IPS DF 6.9 (cell line): ENCODE measurements at places on chromosomes 1 and 21.

- DNase-seq, result peak; percentile 64
Observed at GRCh38 chr1:209248649-209249279, 334.8 kb upstream of the CAMK1G start.

DNA sequence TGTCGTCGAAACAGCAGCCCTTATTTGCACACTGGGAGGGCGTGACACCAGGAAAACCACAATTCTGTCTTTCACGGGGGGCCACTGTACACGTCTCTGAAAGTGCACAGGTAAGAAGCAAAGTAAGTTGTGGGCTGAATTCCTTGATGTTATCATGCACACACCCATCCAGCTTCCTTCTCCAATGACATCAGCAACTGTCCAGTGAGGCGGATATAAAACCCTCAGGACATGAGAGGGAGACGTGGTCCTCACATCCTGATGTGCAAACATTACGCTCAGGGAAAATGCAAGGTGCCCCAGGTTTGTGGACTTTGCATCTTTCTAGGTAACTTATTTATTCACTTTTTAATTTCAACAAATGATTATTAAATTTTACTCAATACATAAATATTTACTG, 3.0 kb downstream of the TFF1 start:
- DNase-seq, result no peak

GRCh38 chr1:117607471-117607870, 1.6 kb downstream of the TENT5C start:
- DNase-seq, result no peak

DNA sequence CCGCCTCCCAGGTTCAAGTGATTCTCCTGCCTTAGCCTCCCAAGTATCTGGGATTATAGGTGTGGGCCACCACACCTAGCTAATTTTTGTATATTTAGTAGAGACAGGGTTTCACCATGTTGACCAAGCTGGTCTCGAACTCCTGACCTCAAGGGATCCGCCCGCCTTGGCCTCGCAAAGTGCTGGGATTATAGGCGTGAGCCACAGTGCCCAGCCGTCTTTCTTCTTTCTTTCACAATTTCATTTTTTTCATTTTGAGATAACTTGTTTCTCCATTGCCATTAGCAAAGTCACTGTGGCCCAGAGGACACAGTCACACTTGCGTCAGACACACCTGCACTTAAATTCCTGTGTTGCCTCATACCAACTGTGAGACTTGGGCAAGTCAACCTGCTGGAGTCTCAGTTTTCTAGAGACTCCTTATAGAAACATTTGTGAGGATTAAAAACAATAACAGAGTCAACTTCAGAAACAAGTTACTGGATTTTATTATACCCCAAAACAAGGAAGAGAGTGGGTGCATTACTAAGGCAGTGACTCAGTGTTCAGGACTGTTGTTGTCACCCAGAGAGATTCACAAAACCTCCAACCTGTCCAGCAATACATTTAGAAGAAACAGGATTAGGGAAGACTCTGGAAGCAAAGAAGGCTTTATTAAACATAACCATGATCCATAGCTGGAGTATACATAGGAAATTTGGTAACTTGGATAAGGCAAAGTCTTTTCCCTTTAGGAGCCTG, 2.6 kb downstream of the TEDDM1 start:
- no peak for DNase-seq

GRCh38 chr1:40183055-40183710, 22.0 kb downstream of the RLF start:
- no peak for DNase-seq

DNA sequence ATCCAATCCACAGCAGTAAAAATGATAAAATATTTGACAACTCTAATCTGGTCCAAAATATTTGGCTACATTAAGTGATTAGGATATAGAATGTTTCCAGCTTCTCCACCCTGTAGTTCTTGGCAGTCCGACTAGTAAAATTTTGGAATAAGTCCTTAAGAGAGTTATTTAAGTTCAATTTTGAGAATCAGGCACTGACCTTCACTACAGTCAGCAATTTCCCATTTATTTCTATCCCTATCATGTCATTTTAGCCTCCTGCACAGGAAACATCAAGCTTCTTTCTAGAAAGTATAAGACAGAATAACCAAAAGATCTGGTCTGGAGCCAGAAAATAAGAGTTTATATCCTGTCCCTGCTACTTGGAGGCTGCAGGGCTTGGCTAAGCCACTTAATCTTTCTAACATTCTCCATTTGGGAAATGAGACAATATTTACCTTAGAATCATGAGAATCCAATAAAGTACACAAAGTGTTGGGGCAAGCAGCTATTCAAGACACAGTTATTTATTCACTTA, 162.2 kb downstream of the DPYD start:
- DNase-seq, result no peak

- DNase-seq, result no peak
Observed at GRCh38 chr1:1259540-1259939, 13.0 kb upstream of the C1QTNF12 start.

- DNase-seq, result no peak
Observed at GRCh38 chr1:154466206-154466605, 35.8 kb upstream of the TDRD10 start.

DNA sequence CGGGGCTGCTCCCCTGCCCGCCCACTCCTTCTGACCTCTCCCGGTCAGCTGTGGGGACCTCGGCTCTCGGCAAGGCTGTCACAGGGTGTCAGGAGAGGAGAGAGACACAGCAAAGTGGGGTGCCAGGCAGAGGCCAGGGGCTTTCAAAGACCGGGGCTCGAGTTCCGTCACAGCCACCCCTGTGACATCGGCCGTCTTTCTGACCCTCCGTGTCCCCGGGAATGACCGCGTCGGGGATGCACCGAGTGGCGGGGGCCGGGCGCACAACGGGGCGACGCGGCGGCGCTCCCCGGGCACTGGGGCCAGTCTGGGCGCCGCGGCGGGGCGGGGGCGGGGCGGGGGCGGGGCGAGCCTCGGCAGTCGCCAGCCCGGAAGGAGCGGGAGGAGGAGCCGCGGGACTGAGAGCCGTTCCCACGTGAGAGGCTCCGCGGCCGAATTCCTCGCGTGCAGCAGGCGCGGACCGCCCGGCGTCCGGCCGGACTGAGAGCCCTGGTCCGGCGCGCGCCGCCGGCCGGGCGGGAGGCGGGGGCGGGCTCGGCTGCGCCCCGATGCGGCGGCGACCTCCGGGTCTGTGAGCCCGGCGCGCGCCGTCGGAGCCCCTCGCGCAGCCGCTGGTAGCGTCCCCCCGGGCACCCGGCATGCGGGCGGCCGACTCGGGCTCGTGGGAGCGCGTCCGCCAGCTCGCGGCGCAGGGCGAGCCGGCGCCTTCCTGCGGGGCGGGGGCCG, 229.7 kb upstream of the TMEM51 start:
- DNase-seq, result no peak

DNA sequence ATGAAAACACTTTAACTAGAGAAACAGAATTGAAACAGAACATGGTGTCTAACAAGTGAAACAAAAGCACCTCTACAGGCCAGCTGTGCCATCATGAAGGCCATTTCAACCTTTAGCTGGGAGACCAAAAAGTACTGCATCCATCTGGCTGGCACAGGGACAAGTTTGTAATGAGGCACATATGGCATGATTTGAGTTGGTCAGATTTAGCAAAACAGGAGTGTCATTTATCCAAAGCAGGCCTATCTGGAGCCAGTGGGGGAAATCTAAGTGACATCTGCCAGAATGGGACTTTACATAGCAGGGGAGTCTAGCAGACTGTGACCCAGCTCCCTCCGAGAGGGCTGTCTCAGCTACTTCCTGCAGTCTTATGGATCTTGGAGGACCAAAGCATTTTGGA, 51.9 kb downstream of the DNTTIP2 start:
- DNase-seq, result no peak

GRCh38 chr1:157403608-157404007, 148.7 kb downstream of the FCRL5 start:
- DNase-seq, result no peak

GRCh38 chr1:199573047-199573446, 454.5 kb upstream of the NR5A2 start:
- DNase-seq, result no peak

- no peak for DNase-seq
Observed at GRCh38 chr1:202807451-202807925, 733 bp downstream of the KDM5B start.

GRCh38 chr1:101312147-101312546, 75.3 kb downstream of the S1PR1 start:
- no peak for DNase-seq

GRCh38 chr1:187491082-187491720, 662.5 kb downstream of the PLA2G4A start:
- DNase-seq, result no peak

DNA sequence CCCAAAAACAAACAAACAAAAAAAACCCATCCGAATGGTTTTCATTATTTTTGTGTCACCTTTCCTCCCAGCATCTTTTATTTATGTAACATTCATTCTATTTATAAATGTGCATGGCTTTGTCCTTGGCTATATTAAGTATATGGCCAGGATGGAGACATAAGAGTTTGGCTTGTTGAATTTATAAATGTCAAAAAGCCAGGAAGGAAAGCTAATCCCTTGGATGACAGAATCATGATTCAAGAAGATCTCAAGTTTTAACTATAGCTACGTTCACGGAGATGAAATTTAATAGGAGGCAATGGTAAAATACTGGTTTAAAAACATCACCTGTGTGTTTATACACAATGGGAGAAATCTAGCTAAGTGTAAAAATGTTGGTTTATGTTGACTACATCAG, 5.0 kb downstream of the CEP170 start:
- no peak for DNase-seq

GRCh38 chr21:15964236-15964855, 234.6 kb downstream of the USP25 start:
- DNase-seq, result no peak

- DNase-seq, result no peak
Observed at GRCh38 chr1:166673722-166674121, 165.6 kb upstream of the POGK start.

GRCh38 chr21:17802572-17802971, 16.6 kb downstream of the C21orf91 start:
- DNase-seq, result no peak

DNA sequence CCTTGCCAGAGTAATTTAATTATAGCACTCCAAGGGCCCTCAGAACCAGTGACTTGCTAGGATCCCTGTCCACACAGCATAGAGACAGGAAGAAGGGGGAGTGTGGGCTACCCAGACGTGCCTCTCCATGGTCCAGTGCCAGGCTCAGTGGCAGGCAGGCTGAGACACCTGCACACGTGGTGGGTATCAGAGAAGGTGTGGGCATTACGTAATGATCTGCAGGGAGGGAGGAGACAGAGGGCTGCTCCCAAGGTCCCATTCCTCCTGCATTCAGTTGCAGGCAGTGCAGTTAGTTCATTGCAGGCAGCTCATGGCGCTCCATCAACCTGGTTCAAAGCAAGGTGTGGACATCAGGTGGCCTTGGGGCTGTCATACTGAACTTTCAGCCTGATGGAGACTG, 49.9 kb downstream of the C8B start:
- DNase-seq, result no peak

DNA sequence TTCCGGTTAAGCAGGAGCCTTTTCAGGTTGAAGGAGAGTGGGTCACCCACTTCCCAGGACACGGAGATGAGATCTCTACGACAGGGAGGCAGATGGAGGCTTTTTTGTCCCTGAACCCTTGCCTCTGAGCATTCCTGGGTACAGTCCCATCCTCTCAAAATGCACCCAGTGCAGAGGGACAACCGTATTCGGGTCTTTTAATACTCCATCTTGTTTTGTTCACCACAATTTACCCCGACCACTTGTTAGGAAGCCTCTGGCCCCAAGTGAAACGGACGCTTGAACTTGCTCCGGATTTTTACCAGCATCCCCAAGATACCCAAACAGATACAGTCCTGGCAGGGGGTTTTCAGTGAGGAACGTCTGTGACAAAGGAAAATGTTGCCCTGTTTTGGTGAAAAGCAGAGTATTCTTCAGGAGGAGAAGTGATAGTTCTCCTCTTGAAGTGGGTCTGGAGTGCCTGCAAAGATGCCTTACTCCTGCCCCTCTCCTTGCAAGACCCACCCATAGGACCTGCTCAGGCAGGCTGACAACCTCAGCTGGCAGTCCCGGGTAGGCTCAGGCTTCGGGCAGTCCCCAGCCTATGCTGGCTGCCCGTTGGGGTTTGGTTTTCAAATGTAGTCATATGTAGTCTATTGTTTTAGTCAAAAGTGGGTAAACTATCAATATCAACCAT, 669 bp upstream of the ARL8A start:
- DNase-seq, result no peak

DNA sequence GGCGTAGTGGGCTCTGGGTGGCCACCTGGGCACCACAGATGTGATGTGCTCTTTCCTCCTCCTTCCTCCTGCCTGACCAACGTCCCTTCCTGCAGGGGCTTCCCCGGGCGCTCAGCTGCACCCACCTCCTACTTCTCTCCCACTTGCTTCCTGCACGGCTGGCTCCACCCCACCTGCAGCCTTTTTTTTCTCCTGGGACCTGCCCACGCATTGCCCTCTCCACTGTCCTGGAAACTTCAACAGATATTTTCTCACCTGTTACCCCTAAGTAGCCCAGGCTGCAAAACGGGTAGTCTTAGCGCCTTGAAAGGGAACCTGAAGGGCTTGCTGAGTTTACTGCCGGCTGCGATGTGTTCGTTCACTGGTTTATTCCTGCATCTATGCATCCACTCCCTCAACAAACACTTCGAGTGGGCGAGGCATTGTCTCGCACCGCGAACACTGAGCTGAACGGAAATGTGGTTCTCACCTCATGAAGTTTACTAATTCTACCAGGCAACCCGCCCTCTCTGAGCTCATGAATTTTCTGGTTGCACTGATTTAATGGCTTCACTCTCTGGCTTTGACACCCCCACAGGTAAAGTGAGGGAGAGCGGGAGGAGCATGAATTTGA, 23.6 kb downstream of the ZBTB18 start:
- no peak for DNase-seq

- no peak for DNase-seq
Observed at GRCh38 chr1:151165281-151165737, 393 bp downstream of the LYSMD1 start.

- DNase-seq, result no peak
Observed at GRCh38 chr1:15700508-15700907, 16.4 kb downstream of the PLEKHM2 start.

DNA sequence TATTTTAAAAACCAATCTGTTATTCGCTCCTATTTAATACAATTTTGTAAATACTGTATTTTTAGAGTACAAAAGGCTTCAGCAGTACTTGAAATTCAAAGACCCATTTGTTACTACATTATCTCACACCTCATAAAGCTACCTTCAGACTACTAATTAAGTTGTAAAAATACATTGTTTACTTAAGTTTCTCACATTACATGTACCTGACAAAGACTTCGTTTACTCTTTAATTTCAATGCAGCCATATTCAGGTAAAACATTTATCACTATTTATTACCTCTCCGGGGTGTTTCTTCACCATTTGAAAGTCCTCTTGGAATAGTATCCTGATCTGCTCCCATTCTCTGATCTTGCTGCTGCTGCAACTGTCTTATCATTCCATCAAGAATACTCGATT, 55.2 kb downstream of the BRWD1 start:
- DNase-seq, result no peak

- no peak for DNase-seq
Observed at GRCh38 chr1:234515411-234515810, 36.4 kb upstream of the TARBP1 start.

GRCh38 chr21:36783612-36784374, 84.9 kb downstream of the SIM2 start:
- no peak for DNase-seq
